Caco-2 (cell line): ENCODE measurements at places on chromosomes 11 and 22. TPM values are rescaled to one million over a fixed set of nuclear protein-coding genes. Genes with fewer than 3 reads are reported as not detected.
A peak's percentile ranks its signal among the peaks of the same experiment; 100 is the strongest.

CBX6 gene
- total RNA-seq: 52.2 and 55.9 TPM in 2 replicates

DNA sequence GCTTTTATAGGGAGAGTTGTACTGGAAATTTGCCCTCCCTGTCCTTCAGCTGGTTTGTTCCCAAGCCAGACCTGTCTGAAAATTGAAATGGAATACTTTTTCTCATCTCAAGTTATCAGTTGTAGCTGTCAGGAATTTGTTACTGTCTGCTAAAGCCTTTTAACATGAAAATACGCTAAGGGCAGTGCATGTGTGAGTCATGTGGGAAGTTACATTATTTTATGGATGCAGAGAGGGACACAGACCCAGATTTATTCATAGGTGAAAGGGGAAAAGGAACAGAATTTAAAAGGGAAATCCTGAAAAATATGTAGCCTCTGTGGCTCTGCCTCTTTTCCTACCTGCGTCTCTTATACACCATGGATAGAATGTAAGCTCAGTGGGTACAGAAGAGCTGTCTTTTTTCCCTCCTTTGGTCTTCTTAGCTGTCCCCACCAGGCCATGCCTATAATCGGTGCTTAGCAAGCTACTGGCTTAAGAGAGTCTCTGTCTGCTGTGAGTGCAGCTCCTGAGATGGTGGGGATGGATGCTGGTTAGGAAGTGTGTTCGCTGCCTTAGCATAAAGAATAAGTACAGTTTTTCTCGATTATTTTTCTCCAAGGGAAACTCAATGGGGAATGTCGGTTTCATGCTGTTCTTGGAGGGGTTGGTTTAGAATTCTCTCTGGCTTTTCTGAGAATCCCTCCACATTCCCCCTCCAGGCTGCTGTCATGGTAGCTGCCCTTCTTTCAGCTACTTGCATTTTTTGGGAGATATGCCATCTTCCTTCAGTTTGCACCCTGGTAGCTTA is 166.8 kb downstream of the TEAD1 start:
- no peak for DNase-seq

SHANK2 gene
- 175 and 177 TPM in 2 replicates for total RNA-seq

GRCh38 chr11:67351275-67352005 is 1.9 kb downstream of the POLD4 start:
- peak; percentile 83 for DNase-seq

- no peak for DNase-seq
These were observed 105.6 kb downstream of the SLC1A2 start for GRCh38 chr11:35313760-35314153.

GRCh38 chr22:49046546-49047361 is 780.9 kb downstream of the BRD1 start:
- peak; percentile 57 for DNase-seq

- peak; percentile 63 for DNase-seq
These were observed 2.4 kb downstream of the MAPK11 start for GRCh38 chr22:50267591-50268390.

GRCh38 chr11:131510662-131511061 is 140.2 kb downstream of the NTM start:
- DNase-seq: no peak

GRCh38 chr11:14973621-14974514 is 1.7 kb upstream of the CALCA start:
- DNase-seq: no peak

DNA sequence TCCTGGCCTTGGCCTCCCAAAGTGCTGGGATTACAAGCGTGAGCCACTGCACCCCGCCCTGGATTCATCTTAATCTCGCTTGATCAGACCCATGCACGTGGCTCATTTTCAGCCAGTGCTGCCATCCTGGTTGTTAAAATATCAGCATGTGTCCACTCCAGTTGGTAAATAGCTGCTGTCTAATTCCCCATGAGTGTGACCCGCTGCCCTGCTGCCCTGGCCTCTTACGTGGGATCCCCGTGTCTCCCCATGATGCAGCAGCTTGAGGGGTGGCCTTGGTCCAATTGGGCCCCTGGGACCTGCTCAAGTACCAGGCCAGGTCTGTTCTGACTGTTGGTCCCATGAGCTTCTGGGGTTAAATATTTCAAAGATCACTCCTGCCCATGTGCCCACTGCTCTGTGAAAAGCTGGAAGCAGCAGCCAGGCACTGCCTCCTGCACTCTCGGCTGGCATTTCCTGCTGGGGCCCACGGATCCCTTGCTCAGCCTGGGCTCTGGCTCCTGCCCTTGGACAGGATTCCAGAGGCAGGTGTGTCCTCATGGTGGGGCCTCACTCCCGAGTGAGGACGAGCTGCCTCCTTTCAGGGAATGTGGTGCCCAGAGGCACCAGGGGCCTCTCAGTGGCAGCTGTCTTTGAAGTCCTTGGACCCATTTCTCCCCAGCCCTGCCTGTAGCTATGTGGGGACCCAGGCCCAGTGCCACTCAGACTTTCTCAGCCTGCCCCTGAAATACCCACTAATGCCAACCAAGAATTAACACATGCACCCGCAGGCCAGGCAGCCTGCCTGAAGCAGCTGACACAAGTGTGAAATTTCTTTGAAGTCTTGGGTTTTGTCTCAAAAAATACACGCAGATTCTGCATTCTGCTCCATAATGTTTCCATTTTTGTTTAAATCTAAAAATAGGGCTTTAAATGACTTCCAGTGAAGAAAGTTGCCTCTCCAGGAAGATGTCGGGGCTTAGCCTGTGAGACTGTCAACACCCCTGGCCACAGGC is 38.1 kb upstream of the PRDM11 start:
- no peak for DNase-seq

SCUBE2 gene
- total RNA-seq: 3.1 and 3.2 TPM in 2 replicates

VSIG10L2 gene
- not detected in 2 replicates for total RNA-seq

RASL10A gene
- total RNA-seq: 1.1 and 1.8 TPM in 2 replicates

DNA sequence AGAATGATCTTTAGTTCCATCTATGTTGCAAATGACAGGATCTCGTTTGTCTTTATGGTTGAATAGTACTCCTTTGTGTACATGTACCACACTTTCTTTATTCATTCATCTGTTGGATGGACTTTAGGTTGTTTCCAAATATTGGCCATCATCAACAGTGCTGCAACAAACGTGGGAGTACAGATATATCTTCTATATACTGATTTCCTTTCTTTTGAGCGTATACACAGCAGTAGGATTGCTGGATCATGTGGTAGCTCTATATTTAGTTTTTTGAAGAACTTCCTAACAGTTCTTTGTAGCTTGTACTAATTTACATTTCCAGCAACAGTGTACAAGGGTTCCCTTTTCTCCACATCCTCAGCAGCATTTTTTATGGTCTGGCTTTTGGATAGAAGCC is 407.5 kb upstream of the ANO5 start:
- no peak for DNase-seq

SFI1 gene
- 55.2 and 62.6 TPM in 2 replicates for total RNA-seq

IFTAP gene
- total RNA-seq: 8.9 and 10.4 TPM in 2 replicates

ANKK1 gene
- 0.11 and 0.16 TPM in 2 replicates for total RNA-seq

- DNase-seq: no peak
These were observed 89.8 kb downstream of the FBXO7 start for GRCh38 chr22:32564170-32565001.

HTR3B gene
- not detected in 2 replicates for total RNA-seq

- DNase-seq: no peak
These were observed 58.7 kb upstream of the SLC5A12 start for GRCh38 chr11:26780376-26781085.

DNA sequence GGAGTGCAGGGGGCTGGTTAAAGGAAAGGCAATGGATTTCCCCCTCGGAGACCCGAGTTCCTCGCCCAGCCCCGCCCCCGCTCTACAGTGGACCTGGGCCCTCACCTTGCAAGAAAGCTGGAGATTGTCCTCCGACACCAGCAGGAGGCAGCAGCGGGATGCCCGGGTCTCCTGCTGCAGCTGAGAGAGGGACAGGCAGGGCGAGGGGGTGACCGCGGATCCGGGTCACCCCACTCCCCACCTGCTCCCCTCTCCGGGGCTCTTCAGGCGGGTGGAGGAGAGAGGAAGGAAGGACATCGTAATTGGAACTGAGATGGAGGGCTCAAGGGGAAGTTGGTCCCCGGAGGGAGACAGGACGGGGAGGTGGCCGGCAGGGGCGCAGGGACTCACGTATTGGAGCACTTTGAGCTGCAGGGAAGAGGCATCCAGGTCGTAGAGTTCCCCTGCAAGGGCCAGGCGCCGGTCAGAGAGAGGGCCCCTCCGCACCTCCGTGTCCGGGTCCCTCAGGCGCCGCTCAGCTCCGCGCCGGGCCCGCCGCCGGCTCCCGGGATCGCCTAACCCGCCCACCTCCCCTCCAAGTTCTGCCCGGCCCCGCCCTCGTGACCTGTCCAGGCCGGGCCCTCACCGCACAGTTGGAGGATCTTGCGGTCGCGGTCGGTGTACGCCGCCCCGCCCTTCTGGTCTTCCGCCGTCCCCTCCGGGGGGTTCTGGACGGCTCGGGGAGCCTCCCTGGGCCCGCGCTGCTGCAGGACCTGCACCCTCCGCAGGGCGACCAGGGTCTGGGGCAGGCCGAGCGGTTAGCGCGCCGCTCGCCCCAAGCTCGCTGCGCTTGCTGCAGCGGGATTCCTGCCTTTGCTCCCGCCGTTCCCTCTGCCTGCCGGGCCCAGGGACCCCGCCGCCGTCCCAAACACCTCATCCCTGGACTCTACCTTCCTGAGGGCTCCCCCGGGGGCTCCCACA is 84.1 kb downstream of the PDE2A start:
- peak; percentile 79 for DNase-seq

DNA sequence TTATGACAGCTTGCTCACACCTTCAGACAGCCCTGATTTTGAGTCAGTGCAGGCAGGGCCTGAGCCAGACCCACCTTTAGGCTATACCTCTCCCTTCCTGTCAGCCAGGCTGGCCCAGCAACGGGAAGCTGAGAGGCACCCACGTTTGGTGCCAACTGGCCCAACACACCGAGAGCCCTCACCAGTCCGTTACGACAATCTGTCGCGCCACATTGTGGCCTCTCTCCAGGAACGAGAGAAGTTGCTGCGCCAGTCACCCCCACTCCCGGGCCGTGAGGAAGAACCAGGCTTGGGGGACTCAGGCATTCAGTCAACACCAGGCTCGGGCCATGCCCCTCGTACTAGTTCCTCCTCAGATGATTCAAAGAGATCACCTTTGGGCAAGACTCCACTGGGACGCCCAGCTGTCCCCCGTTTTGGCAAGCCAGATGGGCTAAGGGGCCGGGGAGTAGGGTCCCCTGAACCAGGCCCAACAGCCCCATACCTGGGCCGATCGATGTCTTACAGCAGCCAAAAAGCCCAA is 13.1 kb downstream of the MED19 start:
- DNase-seq: no peak
